Amniotic stem cell (primary cell): ENCODE measurements at places on chromosomes 4 and X.

- no peak for DNase-seq
Observed at GRCh38 chr4:34183926-34184325, 2060.4 kb downstream of the ARAP2 start.

DNA sequence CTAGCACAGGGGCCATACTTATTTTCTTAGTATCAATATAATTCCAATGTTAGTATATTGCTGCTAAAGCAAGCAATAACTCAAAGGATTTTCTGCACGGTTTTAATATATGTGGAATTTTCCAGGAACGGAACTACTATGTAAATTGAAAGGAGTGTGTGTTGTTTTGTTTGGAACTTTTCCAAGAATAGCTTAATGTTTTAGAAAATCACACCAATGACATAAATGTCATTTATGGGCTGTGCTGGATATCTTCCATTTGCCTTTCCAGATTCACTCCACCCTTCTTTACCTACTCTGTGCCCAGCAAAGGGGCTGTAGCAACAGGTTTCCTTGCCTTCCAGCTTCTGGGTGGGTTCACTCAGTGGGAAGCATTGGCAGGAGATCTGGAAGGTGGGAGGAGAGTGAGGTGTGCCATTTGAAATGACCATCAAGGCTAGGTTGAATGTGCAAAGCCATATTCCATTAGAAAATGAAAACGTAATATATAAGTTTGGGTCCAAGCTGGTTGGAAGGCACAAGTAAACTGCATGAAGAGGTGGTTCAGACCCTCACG is 25.2 kb upstream of the ZFX start:
- DNase-seq: no peak

DNA sequence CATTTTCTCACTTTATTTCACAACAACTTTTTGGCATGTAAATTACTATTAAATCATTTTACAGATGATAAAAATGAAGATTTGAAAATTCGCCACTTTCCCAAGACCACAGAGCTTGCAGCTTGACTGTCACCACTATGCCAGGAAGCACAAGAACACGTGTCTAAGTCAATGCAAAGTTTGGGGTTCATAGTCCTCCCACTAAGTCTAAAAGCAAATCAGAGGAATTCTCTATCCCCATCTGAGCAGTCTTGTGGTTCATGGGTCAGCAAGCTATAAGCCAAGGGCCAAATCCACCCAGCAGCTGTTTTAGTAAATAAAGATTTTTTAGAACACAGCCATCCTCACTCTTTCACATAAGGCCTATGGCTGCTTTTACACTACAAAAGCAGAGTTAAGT is 833.3 kb upstream of the INTU start:
- no peak for DNase-seq

DNA sequence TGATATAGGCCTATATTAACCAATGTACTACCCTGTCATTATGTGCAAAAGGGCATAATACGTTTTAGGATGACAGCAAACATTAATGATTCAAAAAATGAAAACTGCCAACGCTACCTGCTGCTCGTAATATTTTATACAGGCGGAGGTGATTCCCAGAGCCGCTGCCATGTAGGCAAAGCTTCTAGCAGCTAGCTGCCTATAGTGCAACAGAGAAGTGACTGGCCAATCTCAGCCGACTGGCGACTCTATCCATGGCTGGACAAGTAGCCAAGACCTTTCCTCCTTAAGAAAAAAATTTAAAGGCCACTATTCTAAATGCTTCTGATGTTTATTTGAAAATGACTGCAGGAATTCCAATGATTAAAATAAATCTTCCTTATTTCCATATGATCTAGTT is 1.9 kb downstream of the PPARGC1A start:
- no peak for DNase-seq

GRCh38 chrX:68648960-68649359 is 1.5 kb downstream of the STARD8 start:
- DNase-seq: no peak

DNA sequence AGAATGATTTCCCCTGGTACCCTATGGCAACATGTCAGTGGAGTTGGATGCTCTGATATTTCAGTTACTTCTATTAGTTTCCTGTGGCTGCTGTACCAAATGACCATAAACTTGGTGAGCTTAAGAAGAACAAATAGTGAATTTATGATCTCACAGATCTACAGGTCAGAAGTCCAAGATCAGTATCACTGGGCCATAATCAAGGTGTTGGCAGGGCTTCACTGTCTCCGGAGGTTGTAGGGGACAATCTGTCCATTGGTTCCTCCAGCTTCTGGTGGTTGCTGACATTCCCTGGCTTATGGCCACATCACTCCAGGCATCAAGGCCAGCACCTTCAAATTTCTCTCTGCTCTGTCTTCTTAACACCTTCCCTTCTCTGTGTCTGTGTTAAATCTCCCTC is 37.9 kb upstream of the ELOVL6 start:
- DNase-seq: no peak

DNA sequence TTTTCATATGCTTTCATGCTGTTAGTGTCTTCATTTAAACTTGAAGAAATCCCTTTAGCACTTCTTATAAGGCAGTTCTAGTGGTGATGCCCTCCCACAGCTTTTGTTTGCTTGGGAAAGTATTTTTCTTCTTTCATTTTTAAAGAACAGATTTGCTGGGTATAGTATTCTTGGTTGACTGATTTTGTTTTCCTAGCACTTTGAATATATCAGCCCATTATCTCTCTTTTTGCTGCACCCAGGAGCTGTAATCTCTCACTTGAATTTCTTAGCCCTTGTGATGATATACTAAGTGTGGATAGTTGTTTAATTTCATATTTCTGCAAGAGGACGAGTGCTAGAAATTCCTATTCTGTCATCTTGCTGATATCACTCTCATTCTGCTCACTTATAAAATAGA is 283.7 kb downstream of the GPAT3 start:
- DNase-seq: no peak

DNA sequence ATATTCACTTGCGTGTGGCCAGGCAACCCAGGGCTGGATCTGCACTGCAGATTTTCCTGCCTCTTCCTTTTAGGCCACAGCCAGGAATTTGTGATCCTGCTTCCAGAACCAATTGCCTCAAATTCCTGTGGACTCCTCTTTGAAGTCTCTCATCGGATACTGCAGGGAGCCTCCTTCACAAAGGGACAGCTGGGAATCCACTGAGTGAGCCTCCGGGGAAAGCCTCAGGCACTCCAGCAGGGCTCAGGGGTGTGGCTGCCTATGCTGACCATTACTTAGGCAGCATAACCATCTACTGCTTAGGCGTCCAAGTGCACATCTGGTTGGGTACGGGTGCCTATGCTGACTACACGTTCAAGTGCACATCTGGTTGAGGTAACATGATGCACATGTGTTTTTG is 321.5 kb downstream of the NLGN4X start:
- no peak for DNase-seq

DNA sequence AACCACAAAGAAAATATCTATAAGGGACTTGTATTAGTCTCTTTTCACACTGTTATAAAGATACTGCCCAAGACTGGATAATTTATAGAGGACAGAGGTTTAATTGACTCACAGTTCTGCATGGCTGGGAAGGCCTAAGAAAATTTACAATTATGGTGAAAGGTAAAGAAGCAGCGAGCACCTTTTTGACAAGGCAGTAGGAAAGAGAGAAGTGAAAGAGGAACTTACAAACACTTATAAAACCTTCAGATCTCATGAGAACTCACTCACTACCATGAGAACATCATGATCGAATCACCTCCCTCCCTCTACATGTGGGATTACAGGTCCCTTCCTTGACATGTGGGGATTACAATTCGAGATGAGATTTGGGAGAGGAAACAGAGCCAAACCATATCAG is 856.0 kb downstream of the TRAM1L1 start:
- no peak for DNase-seq

GRCh38 chr4:42345962-42346544 is 51.2 kb upstream of the SHISA3 start:
- DNase-seq: no peak

DNA sequence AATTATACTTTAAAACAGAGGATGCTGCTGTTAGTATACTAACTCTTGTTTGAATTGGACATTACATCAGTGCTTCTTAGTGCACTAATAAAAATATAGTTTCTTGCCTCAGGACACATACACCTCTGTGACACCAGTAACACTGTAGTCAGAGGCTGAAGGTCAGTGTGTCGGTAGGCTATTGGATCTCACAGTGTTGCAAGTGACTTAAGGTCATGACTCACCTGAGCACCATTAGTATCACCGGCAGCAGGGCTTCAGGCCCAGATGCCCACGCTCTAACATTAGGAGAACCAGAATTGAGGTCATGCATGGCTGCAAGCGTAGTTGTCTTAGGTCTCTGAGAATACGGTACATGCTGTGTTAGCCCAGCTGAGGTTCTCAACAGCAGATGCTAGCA is 15.2 kb downstream of the ETDC start:
- DNase-seq: no peak

GRCh38 chrX:71365356-71365874 is 742 bp upstream of the TAF1 start:
- no peak for DNase-seq

- DNase-seq: peak; percentile 1
Observed at GRCh38 chrX:67780694-67781109, 236.9 kb downstream of the AR start.

- no peak for DNase-seq
Observed at GRCh38 chrX:57528670-57529255, 63.0 kb upstream of the ZXDB start.

- DNase-seq: no peak
Observed at GRCh38 chr4:43560047-43560446, 667.5 kb downstream of the GRXCR1 start.

- DNase-seq: no peak
Observed at GRCh38 chrX:57607295-57608187, 15.7 kb downstream of the ZXDB start.

- no peak for DNase-seq
Observed at GRCh38 chrX:19723427-19723826, 164.0 kb downstream of the SH3KBP1 start.

- DNase-seq: no peak
Observed at GRCh38 chr4:2823301-2823670, 20.4 kb upstream of the ADD1 start.

- peak; percentile 1 for DNase-seq
Observed at GRCh38 chr4:88185906-88186305, 27.5 kb upstream of the ABCG2 start.

GRCh38 chrX:12441381-12442128 is 303.3 kb downstream of the FRMPD4 start:
- DNase-seq: peak; percentile 4

DNA sequence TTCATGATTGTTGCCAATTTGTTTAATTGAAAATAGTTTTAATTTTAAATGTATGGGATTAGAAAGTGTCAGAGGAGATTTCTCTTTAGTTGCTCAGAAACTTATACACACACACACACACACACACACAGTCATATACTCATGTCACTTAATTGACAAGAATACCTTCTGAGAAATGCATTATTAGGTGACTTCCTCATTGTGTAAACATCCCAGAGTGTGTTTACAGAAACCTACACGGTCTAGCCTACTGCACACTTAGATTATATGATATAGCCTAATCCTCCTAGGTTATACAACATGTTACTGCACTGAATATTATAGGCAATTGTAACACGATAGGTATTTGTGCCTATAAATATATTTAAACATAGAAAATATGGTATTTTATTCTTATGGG is 1327.4 kb downstream of the FSTL5 start:
- DNase-seq: no peak

- DNase-seq: no peak
Observed at GRCh38 chr4:41734371-41734770, 14.2 kb downstream of the PHOX2B start.

- no peak for DNase-seq
Observed at GRCh38 chr4:188113156-188113555, 3.8 kb upstream of the TRIML2 start.

GRCh38 chr4:122516376-122516775 is 59.9 kb upstream of the IL2 start:
- DNase-seq: no peak

DNA sequence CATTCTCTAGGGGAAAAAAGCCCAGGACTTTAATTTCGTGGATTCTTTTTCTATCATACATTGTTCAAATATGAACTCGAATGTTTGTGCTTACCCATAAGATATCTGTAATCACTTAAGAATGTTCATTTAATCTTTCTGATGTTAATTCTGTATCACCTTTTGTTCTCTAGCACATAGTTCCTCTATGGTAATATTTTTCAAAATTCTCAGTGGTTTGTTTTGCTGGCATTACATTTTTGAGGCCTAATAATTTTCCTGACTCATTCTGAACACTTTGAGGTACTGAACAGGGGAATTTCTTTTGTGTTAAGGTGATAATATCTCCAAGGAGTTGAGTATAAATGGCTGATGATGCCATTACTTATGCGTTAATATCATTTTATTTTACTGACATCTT is 490.7 kb upstream of the PITX2 start:
- DNase-seq: no peak

- peak; percentile 62 for DNase-seq
Observed at GRCh38 chr4:5753766-5754528, 42.9 kb downstream of the EVC start.

GRCh38 chr4:98203332-98204235 is 57.6 kb upstream of the RAP1GDS1 start:
- no peak for DNase-seq

- DNase-seq: no peak
Observed at GRCh38 chrX:44876086-44876485, 3.1 kb downstream of the KDM6A start.

DNA sequence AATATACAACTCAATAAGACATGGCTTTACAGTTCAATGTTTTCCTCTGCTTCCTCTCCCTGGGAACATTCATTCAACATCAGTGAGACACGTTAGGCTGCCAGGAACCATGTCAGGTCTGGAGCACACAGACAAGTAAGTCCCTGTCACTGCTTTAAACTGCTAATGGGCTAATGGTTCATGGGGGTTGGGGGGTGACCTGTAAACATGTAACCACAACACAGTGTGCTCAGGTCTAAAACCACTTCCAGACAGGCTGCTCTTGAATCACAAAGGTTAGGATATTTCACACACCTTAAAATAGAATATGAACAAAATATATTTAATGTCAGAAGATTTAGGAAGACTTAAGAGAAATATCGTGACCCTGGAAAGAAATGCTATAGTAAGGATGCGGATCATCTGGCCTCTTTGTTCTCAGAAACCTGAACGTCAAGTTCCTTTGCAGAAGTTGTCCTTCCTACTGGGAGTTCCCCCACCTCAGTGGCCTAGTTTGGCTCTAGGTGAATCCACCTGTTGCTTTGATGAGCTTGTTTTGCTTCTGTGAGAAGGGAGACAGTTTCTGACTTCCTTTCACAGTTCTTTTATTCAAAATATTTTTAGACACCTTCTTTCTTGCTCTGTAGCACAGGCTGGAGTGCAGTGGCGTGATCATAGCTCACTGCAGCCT is 359.9 kb downstream of the UNC5C start:
- no peak for DNase-seq

- peak; percentile 9 for DNase-seq
Observed at GRCh38 chrX:103404231-103405008, 28.1 kb downstream of the BEX3 start.

GRCh38 chr4:136831553-136831952 is 700.7 kb downstream of the PCDH18 start:
- no peak for DNase-seq

DNA sequence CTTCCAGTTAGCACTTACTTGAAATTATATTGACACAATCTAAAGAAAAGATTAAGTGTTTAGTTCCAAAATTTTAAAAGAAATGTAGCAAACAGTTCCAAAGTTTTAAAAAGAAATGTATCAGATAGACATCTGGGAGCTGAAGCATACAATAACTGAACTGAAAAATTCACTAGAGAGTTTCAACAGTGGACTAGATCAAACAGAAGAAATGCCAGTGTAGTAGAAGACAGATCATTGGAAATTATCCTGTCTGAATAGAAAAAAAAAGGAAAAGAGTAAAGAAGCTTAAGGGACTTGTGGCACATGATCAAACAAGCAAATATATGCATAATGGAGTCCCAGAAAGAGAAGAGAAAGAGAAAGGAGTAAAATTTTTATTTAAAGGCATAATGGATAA is 261.4 kb downstream of the LAS1L start:
- no peak for DNase-seq
